ENCODE measurements at places on chromosomes 6 and 20.
A peak's percentile ranks its signal among the peaks of the same experiment; 100 is the strongest.

DNA sequence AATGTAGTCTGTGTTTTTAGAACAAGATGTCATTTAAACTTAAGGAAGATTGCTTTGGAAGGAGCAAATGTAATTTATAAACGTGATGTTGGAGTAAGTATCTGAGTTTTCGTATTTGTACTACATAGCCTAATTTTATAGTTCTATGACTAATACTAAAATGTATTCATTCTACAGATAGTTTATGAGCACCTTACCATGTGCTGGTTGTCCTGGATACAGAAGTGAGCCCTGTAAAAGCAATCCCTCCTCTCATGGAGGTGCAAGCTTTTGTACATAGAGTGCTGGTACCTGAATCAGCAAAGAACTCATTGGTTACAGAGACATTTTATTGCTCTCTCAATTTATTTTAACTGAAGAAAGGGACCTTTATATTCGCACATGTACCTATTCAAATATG, 27.1 kb downstream of the TBPL1 start:
- no peak for DNase-seq
- H3K27ac ChIP-seq, result no peak overlapping the region
- no peaks in the 10 kb centered on the region for H3K27me3 ChIP-seq

DNA sequence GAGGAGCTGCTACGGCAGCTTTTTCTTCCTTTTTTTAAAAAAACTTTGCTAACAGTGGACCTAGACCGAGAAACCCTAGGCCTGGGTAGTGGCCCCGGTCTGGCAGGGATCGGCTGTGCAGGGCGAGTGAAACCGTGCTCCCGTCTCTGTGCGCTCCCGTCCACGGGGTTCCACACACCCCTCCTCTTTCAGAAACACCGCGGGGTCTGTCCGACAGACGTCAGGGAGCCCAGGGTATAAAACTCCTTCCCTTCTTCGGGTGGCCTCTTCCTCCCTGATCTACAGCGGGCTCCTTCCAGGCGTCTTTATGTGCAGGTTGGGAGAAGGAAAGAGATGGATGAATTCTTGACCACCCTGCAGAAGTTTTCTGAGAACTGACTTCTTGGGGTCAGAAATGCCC, 27.1 kb upstream of the SMOC2 start:
- no peaks in the 10 kb centered on the region for H3K36me3 ChIP-seq
- DNase-seq, result no peak
- no peak overlapping the region for H3K4me3 ChIP-seq

DNA sequence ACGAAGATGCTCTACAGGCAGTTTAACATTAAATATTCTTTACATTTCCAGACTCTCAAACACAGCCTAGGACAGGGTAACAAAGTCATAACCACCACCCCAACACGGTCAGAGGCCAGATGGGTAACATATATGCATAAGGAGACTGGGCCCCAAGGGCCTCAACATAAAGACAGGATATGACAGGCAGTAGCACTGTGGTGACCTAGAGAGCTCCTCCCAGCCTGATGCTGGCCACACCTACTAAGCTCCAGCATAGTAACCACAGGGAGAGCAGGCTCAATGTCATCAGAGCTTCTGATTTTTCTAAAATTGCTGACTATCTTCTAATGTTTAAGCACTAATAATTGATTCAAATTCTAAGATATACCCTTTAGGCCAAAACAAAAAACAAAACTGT, 21.7 kb downstream of the SMLR1 start:
- H3K27ac ChIP-seq, result no peak overlapping the region
- H3K36me3 ChIP-seq, result peaks cover 33% of the 10 kb centered on the region
- peak; percentile 18 for DNase-seq
- H3K4me3 ChIP-seq, result no peak overlapping the region

DNA sequence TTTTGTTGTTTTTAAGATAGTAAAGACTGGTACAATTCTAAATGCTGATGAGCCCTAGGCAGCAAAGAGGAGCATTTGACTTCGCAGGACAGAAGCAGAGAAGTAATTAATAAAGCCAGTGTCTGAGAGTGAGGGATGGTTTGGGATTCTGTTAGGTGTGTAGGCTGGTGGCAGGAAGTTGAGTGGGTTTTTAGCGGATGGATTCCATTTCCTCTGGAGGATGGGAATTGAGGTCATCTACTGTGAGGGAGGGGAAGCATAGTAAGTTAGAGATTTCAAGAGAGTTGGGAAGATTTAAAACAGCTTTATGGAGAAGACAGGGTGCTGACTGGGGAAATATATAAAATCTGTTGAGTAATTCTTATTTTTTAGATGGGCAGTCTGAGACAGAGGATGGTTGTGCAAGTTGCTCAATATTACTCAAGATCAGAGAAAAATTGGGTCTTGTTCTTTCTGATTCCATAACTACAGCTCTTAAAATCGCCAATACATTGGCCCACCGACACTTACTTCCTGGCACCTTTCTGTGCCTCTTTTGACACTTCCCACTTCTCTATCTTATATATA, 48.8 kb downstream of the PRL start:
- no peaks in the 10 kb centered on the region for H3K36me3 ChIP-seq
- H3K4me1 ChIP-seq, result peaks cover under 1% of the 10 kb centered on the region
- no peak overlapping the region for H3K4me3 ChIP-seq
- H3K27ac ChIP-seq, result no peak overlapping the region
- H3K27me3 ChIP-seq, result no peaks in the 10 kb centered on the region

DNA sequence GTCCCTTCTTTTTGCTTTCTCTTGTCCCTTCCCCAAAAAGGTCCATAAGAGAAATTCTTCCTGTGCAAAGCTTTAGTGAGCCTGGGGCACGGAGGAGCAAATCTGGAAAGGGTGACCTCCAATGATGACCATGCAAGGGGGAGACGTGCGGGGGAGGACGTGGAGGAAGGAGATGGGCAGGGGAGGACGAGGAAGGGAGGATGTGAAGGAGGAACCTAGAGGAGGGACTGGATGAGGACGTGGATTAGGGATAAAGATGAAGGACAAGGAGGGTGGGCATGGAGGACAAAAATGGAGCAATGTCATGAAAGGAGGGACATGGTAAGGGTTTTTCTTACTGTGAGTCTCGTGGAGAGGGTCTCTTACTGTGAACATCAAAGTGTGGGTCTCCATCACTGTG, 139.5 kb downstream of the ERMARD start:
- DNase-seq, result no peak
- peaks cover 6% of the 10 kb centered on the region for H3K27me3 ChIP-seq
- peaks cover 5% of the 10 kb centered on the region for H3K4me1 ChIP-seq

Data from stimulated activated naive B cell treated with anti-CD40 and anti-IgM and Interleukin-4, amounts not matched to agents 10 μg/mL and 1 μg/mL and 100 μg/mL, for 72 hours (primary cell).